ENCODE measurements at places on chromosomes 1 and 21. TPM values are rescaled to one million over a fixed set of nuclear protein-coding genes. Genes with fewer than 3 reads are reported as not detected.
A peak's percentile ranks its signal among the peaks of the same experiment; 100 is the strongest.

The NBPF6 gene
- total RNA-seq: not detected

The RHBDL2 gene
- total RNA-seq: 2.7 TPM

The GJA4 gene
- total RNA-seq: not detected

The C1orf52 gene
- 32.7 TPM for total RNA-seq

The CACHD1 gene
- total RNA-seq: 3.1 TPM

The SON gene
- total RNA-seq: 66.6 TPM

The TEDDM1 gene
- total RNA-seq: not detected

- DNase-seq: peak; percentile 25
Observed at GRCh38 chr1:48246727-48247126, 24.2 kb downstream of the SLC5A9 start.

GRCh38 chr1:231272173-231272572 is 31.2 kb downstream of the GNPAT start:
- DNase-seq: no peak

DNA sequence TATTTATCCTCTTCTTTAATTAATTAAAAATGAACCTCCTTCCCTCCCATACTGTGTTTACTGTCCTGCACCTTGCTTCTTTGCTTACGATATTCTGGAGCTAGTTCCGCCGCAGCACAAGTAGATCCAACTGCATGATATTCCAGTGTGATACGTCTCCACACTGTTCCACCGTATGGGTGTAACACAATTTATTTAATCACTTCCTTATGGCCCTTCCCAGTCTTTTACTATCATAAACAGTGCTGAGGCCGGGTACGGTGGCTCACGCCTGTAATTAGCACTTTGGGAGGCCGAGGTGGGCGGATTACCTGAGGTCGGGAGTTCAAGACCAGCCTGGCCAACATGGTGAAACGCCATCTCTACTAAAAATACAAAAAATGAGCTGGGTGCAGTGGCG is 25.7 kb downstream of the CNST start:
- DNase-seq: no peak

- DNase-seq: no peak
Observed at GRCh38 chr21:28588997-28589396, 403.7 kb downstream of the LTN1 start.
